ENCODE measurements at places on chromosomes 5 and 9.
A peak's percentile ranks its signal among the peaks of the same experiment; 100 is the strongest.

GRCh38 chr9:131446276-131446675, 52.4 kb downstream of the PRRC2B start:
- no peak for DNase-seq

DNA sequence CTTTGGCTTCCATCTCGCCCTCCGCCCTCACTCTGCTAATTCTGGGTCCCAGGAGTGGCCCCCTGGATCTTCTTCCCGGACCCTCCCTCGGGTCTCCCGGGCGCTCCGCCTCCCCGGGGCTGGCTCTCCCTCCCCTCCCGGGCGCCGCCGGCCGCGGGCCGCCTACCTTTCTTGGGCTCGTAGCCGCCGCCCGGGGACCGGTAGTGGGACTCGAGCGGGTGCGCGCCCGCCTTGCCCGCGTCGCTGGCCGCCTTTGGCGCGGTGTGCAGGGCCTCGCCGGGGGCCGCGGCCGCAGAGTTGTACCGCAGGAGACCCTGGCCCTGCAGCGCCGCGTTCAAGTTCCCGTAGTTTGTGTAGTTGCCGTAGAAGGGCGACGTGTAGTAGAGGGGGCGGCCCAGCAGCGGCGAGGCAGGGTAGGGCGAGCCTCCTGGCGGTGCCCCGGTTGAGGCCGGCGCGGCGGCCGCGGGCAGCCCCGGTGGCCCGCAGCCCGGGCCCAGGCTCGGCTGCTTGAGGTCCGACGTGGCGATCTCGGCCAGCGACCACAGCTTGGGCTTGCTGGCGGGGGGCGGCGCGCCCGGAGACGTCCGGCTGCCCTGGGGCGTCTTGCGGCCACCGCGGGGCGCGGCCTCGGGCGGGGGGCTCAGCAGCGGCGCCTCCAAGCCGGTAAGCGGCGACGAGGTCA, 3.2 kb downstream of the IRX2 start:
- DNase-seq: peak; percentile 19

- DNase-seq: no peak
Measured at GRCh38 chr9:86405086-86405491, 50.9 kb upstream of the TUT7 start.

- DNase-seq: no peak
Measured at GRCh38 chr5:135228222-135228621, 170.8 kb downstream of the MACROH2A1 start.

DNA sequence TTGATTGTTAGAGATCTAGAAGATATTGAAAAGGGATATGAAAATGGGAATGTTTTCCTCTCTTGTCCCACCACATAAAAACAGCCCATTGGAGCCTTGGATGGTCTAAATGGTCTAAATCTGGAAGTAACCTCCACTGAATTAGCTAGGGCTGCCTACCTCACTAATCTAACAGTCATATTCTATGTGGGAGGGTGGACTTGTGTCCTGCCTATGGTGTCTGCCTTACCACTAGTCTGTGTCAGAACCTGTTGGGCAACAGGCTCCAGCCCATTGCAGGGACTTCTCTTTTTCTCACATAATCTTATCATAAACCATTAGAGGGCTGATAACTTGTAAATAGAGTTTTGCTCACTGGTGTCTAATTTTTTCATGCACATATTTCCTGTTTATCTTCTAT, 548.8 kb upstream of the CDH18 start:
- DNase-seq: no peak

GRCh38 chr9:137851516-137852267, 25.9 kb upstream of the CACNA1B start:
- DNase-seq: no peak

DNA sequence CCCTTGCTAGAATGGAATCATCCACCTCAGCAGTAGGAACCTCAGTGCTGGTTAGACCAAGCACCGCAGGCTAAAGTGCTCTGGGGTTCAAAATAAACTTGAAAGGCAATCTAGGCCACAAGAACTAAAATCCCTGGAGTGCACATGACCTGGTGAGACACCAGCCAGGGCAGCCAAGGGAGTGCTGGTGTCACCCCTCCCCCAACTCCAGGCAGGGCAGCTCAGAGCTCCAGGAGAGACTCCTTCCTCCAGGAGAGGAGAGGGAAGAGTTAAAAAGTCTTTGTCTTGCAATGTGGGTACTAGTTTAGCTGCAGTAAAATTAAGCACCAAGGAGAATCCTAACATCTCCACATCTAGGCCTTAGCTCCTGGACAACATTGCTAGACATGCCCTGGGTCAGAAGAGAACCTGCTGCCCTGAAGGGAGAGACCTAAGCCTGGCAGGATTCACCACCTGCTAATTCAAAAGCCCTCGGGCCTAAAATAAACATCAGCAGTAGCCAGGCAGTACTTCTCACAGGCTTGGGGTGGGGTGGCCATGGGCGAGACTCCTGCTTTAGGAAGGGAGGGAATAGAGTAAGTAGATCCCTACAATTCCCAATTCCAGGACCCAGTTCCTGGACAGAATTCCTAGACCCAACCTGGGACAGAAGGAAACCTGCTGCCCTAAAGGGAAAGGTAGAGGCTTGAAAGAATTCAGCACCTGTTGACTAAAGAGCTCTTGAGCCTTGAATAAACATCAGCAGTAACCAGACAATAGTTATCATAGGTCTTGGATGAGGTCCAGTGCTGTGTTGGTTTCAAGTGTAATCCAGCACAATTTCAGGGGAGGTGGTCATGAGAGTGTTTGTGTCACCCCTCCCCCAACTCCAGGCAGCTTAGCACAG, 25.8 kb downstream of the UGT3A2 start:
- DNase-seq: peak; percentile 14

DNA sequence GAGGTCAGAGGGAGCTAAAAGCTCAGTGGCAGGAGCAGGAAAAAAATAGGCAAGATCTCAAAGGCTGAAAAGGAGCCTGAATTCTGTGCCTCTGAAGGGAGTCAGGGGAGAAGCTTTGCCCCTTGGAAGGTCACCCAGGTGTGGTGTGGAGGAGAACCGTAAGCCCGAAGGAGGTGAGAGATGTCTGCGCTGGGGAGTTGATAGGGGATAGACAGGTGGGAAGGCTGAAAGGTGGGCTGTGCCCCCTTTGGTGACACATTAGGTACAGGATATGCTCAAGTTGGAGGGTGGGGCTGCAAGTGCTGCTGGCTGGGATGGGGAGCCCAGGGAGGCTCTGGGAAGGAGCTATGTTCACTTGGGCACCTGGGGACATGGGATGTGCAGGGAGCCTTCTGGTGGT, 217.7 kb downstream of the PAX5 start:
- DNase-seq: no peak

GRCh38 chr9:18297056-18297841, 176.7 kb upstream of the ADAMTSL1 start:
- peak; percentile 86 for DNase-seq

GRCh38 chr9:33780276-33780675, 15.1 kb upstream of the PRSS3 start:
- no peak for DNase-seq

GRCh38 chr5:6108540-6108848, 269.9 kb downstream of the MED10 start:
- no peak for DNase-seq

- DNase-seq: no peak
Measured at GRCh38 chr9:4727593-4727992, 13.4 kb downstream of the AK3 start.

DNA sequence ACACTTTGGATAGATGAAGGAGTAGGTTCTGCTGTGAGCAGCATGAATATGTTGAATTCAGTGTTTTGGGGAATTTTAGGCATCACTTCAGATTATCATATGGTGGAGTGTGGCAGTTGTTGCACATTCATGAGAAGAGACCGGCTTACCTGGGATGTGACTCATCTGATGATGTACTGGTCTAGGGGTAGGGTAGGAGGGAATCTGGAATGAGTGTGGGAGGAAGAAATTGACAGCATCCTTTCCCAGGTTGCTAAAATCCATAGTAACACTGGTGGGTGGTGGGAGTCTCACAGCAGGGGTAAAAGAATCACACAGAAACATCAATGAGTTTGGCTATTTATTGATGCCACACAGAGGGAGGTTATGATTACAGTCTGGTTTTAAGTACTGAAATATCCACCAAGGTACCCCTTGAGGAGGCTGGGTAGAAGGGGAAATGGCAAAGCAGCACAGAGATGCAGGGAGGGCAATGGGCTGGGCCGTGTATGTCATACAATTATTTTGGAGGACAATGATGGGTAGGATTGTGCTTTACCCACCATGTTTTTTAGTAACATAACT, 82.5 kb downstream of the TARS1 start:
- no peak for DNase-seq

- no peak for DNase-seq
Measured at GRCh38 chr5:99349787-99350186, 421.0 kb upstream of the CHD1 start.

- no peak for DNase-seq
Measured at GRCh38 chr5:82374637-82375036, 96.5 kb upstream of the RPS23 start.

DNA sequence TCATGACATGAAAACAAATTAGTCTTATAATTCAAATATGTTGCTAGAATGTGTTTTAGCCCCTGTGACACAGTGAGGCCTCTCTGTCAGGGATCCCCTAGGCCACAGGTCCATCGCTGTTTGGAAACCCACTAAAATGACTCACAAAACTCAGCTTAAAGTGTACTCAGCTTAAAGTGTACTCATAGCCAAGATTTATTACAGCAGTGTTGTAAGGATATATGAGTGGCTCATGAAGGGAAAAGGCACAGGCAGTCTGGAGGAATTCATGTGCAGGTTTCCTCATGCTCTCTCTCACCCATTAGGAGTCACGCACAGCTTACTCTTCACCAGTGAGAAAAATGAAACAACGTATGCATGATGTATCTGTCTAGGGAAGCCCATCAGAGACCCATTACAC, 24.4 kb upstream of the TGFBI start:
- no peak for DNase-seq

DNA sequence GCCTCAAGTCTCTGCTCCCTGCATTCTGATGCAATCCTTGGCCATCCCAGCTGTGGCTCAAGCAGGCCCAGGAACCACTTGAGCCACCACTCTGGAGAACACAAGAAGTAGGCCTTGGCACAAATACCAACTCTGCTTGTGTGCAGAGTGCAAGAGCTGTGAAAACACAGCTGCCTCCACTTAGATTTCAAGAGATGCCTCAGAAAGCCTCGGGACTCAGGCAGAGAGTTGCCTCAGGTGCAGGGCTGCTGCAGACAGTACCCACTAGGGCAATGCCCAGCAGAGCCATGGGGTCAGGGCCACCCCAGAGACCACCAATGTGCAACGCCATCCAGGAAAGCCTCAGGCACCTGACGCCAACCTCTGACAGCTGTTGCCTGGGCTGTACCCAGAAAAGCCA, 82.4 kb downstream of the FREM1 start:
- no peak for DNase-seq

DNA sequence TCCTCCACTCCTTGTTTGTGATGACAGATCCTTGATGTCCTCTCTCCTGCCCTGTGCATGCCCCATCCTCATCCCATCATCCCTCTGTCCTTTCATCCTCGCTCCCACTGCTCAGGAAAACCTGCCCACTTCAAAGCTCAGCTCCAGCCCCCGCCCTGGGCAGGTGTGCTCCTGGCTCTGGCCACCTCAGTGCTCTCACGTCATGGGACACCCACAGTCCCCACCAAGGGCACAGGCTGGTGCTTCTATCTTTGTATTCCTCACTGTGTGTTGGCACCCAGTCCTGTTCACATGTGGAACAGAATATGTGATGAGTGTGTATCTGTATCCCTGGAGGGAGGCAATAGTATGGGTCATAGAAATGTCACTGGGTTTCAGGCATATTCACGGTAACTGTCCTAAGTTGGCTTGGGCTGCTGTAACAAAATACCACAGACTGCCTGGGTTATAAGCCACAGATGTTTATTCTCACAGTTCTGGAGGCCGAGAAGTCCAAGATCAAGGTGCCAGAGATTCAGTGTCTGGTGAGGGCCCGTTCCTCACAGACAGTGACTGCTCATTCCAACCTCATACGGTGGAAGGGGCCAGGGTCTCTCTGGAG, 13.5 kb downstream of the GFPT2 start:
- DNase-seq: no peak

DNA sequence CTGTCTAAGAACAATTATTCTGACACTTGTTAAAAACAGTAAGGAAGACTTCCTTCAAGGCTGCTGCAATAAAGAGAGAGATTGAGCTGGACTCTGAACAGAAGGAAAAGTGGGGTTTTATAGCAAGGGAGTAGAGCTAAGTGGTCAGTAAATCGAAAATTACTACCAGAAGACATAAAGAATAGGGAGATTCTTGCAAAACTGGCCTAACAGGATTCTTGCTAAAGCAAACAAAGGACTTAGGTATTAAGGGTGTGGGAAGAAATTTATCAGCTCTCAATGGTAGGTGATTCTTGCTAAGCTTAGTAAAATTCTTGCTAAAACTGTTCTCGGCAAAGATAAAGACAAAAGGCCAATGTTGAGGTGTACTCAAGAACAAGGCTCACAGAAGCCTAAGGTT, 300.5 kb downstream of the SLCO4C1 start:
- peak; percentile 68 for DNase-seq

DNA sequence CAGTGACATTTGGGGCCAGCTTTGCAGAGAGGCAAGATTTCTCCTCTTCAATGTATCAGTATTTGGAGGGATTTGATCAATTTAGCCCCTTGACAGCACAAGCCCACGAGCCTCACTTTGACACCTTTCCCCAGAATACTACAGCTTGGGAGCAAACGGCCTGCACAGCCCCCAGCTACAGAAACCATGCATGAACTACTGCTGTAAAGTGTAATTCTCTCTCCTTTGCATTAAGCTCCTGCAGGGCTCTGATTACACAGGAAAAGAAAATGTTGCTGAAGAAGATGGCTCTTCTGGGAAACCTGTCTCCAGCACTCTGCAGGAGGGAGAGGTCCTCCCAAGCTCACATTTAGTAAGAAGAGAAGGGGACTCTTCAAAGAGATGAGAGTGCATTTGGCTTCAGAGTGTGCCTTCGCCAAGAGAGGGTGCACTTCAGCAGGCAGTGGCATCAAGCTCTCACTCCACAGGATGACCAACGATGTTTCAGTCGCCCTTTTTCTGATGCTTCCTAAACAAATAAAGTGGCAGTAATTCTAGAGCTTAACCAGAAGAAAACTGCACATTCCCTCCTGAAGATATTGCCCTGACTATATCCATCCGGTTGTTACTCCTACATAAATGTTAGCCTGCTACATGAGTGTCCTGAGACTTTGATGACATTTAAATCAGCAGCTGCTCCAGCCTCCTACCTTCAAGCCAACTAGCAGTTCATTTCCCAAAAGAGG, 272.2 kb downstream of the AUH start:
- peak; percentile 22 for DNase-seq

All from GM23338 (cell line).